ENCODE measurements at places on chromosomes 11 and 22. TPM values are rescaled to one million over a fixed set of nuclear protein-coding genes. Genes with fewer than 3 reads are reported as not detected.

The RFPL2 gene
- total RNA-seq, result not detected

The HTR3B gene
- total RNA-seq, result not detected

The C22orf31 gene
- total RNA-seq, result not detected

The KCNJ5 gene
- total RNA-seq, result 0.12 TPM

The TNNT3 gene
- 0.15 TPM for total RNA-seq

The BCO2 gene
- total RNA-seq, result 1.3 TPM
